HT-29 (cell line): ENCODE measurements at places on chromosomes 5 and 9.

DNA sequence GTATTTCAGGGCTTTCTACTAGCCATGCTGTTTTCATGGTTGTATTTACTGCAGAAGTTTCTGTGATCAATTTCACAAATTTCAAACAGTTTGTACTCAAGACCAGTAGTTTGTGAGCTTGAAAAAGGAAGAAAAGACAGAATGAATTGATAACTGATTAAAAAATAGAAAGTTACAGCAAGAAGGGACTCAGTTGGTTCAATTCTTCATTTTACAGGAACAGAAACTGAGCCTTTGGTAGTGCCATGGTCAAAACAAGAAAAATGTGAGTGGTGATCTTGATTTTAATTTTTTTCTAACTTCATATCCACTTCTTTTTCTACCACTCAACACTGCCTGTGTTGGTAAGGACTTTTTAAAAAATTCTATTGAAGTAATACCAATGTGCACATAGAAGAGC is 206.6 kb upstream of the NREP start:
- DNase-seq: no peak

DNA sequence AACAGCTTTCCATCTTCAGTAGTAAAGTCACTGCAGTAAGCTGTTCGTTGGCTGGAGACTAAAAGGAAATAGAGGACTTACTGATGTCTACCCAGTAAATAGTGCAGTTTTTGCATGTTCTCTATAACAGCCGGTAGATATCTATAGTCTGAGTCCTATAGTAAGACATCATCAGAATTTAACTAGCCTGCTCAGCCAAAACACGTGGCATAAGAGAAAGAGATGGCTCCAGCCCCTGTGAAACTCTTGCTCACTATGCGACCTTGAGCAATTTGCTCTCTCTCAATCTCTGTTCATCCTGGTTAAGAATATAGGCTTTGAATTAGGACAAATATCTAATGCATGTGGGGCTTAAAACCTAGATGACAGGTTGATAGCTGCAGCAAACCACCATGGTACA is 201.6 kb upstream of the PAPPA start:
- no peak for DNase-seq

- no peak for DNase-seq
Observed at GRCh38 chr9:112050544-112051475, 124.3 kb downstream of the SUSD1 start.

GRCh38 chr9:96121136-96121535 is 180.8 kb downstream of the HSD17B3 start:
- DNase-seq: no peak
